LHCN-M2 (cell line): ENCODE measurements at places on chromosomes 7 and 10. TPM values are rescaled to one million over a fixed set of nuclear protein-coding genes. Genes with fewer than 3 reads are reported as not detected.

The ACTL6B gene
- not detected in 2 replicates for total RNA-seq

The LRRD1 gene
- total RNA-seq, result 0.06 TPM in 1 of 2 replicates, not detected in the other

The SERPINE1 gene
- total RNA-seq, result 1,980 and 3,258 TPM in 2 replicates

GRCh38 chr7:20980668-20981264 lies 194.1 kb upstream of the SP8 start:
- no peak for DNase-seq

- no peak for DNase-seq
Observed at GRCh38 chr7:47354831-47355541, 226.9 kb downstream of the TNS3 start.

GRCh38 chr7:78496096-78496630 lies 697.6 kb downstream of the PHTF2 start:
- no peak for DNase-seq

DNA sequence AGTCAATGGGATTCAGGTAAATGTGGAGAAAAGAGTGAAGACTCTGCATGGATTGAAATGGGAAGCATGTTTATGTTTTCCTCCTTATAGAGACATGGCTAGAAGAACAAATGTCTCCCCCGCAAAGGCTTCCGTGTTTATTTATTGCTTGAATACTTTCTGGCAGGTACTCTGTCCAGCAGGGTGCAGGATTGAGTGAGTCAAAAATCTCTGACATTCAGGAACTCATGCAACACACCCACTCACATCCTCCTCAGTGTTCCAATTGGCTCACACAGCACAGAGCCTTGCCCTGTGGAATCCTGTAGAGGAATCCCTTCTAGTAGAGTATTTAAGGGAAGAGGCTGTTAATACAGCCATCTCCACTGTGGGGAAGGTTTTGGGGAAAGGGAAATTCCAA lies 290.3 kb upstream of the VWC2 start:
- no peak for DNase-seq

DNA sequence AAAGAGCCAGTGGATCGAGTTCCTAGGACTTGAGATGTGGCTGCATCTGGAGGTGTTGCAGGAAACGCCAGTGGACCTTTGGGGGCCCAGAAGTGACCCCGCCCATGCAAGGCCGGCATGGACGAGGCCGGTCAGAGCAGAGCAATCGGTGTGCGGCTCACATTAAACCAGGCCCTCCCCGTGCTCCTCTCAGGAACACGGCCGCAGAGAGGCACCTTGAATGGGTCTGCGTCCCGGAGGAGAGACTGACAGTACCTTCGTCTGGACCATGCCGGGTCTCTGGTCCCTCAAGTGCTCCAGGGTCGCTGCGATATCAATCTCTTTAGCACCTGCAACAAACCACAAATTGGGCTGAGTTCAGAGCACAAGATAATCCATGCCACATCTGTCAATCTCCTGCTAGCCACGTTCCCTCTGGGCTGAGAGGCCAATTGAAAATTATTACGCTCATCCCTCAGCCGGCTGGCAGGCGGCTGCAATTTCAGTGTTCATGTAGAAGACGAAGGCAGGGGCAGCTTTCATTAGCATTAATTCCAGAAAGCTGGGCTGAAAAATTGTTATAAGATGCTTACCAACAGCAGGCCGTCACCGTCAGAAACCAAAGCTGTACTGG lies 212.0 kb downstream of the DNAJB6 start:
- DNase-seq, result no peak

DNA sequence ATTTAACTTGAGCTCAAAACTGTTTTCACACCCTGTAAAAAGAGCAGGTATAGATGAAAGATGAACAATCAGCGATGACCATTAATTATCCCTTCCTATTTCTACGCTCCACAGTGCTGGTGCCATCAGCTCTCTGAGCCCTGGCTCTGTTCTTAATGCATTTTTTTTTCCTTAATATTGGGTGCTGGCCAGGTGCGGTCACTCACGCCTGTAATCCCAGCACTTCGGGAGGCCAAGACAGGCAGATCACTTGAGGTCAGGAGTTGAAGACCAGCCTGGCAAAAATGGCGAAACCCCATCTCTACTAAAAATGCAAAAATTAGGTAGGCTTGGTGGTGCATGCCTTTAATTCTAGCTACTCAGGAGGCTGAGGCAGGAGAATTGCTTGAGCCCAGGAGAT lies 4.2 kb downstream of the STEAP4 start:
- DNase-seq, result no peak

- peak; percentile 70 for DNase-seq
Observed at GRCh38 chr7:95596198-95597063, at the start of gene PDK4. Gene PDK4, minus strand, starts transcription at chr7:95596516. Its CDS starts 223 bp downstream, at chr7:95596293.

- peak; percentile 100 for DNase-seq
Observed at GRCh38 chr7:81684514-81685269, 85.2 kb downstream of the HGF start.

DNA sequence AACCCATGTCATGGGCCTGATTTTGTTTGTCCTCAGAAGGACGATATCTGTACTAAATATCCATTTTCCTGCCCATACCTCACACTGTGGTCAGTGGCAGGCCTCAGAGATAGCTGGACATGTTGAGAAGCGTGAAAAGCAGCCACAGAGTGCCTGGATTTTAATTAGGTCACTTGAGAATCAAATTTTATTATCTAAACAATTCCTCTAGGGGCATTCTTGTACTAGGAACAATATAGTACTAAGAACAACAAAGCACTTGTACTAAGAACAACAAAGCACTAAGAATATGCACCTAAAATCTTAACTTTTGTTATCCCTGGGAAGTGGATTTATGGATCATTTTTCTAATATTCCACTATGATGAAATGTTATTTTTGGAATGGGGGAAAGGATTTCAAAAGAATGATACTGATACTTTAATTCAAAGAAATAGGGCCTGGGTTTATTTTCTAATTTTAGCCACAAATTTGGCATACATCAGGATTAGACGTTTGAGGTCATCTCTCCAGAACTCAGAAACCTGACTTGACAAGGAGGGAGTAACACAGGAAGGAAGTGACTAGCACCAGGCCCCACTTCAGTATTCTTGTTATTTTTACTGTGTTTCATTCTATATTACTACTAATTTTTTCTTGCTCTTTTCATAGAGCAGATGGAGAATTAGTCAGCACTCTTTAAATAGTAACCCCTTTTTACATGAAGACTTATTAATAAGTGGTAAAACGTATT lies 112.2 kb downstream of the EXOC4 start:
- peak; percentile 59 for DNase-seq

DNA sequence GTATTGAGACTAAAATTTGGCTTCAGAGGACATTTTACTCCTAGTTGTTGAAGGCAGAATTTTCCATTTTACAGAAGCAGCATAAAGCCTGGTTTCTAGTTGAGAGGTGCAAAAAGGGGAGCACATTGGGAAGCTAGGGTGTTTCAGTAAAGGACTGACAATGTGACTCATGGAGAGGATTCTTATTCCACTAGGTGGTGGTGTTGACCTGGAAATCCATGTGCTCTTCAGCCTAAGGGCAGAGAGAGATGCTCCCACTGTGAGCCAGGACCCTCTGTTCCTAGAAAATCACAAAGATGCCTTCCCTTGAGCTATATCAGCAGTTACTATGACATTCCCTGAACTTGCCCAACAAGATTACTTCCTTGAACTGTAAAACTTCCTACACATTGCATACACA lies 687.8 kb downstream of the IPMK start:
- peak; percentile 15 for DNase-seq

DNA sequence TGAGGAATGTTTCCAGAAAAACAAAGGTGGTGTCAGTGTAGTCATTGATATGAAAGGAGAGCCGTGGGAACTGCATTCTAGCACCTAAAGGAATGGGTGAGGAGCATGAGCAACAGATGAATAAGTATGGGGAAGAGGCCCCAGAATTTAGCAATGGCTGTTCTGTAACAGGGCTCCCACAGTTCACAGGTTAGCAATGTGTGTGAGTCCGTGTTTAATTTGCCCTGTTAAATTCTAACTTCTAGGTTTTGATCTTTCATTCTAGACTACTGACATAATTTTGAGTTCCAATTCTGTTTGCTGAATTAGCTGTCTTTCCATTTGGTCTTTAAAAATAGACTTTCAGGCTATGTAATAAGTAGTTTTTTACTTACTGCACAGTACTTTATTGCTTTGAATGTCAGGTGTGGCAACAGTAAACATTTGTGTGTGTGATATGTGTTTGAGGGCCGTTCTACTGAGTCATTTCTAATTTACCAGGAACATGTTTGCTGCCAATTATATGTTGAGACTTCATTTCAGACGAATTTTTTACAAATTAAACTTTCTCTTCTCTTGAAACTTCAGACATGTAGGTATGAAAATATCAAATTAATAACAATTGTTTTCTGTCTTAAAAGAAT lies 8.8 kb downstream of the STK17A start:
- no peak for DNase-seq
